Fibroblast of skin of scalp (primary cell): ENCODE measurements at places on chromosomes 4 and X.

GRCh38 chrX:153470411-153471363 is at the start of gene HAUS7:
HAUS7 (minus strand) TSS chrX:153470576; CDS start chrX:153470557, 19 bp downstream.
- DNase-seq, result peak; percentile 94

- no peak for DNase-seq
Measured at GRCh38 chr4:70754470-70754869, 32.7 kb downstream of the RUFY3 start.

DNA sequence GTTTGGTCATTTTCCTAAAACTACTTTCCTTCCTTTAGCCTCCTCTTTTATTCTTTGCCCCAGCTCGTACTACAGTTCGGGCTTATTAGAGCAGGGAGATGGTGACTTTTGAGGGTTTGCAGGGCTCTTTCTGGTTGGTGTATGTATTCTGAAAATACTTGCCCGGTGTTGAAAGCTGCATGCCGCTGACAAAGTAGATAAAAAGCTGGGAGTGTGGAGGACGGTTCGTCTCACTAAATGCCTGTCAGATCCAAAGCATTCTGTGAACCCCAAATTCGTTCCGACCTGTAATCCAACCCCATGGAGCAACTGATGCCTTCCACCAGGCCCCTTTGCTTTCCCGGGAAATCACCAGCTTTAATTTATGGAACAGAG is 19.2 kb downstream of the TRIM2 start:
- DNase-seq, result peak; percentile 16

DNA sequence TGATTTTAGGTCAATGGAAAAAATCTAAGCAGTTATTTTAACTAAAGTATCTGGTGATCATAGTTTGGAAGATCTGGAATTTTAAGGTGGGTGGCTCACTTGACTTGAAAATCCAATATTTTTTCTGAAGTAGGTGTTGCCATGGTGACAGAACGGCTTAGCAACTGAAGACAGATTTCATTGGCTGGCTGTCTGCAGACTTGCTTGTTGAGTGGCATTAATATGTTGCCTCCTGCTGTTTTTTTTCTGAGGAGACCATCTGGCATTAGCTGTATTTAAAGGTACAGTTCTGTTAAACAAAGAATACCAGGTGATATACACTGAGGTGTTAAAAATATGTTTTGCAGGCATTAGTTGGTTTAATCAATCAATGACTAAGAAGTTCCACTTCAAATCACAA is 19.8 kb downstream of the CPE start:
- DNase-seq, result peak; percentile 22

DNA sequence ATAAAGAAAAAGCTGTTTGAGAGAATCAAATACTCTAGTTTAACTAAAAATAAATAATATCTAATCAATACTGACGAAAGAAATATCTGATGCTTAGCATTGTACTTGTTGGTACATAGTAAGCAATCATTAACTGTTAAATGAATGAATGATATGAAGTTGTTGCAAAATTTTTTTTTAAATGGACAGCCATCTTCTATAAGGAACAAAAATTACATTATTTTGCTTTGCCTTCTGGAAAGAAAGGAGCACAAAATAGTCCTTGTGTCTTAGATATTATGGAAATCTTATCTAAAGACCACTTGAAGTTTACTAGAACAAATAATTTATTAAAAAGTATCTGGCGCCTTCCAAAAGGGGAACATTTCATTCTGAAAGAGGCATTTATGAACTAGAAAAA is 4.5 kb downstream of the NFKB1 start:
- DNase-seq, result no peak

DNA sequence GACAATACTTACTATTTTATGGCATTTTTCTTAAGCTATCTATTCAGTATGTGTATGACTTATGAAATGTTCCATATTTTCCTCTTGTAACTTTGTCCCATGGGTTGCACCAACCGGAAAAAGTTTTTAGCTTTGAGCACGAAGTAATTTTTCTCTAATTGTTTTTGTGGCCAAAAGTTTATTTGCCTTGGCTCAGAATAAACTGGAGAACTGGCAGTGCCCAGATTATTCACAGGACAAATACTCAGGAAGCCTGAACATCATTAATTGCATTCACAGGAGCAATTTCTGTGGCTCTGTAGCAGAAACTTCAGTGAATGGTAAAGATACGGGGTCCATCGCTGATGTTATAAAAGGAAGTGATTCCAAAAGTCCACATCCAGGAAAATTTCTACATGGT is 184.5 kb downstream of the ARHGAP10 start:
- peak; percentile 48 for DNase-seq

- DNase-seq, result no peak
Measured at GRCh38 chr4:124515591-124515990, 196.9 kb downstream of the ANKRD50 start.

DNA sequence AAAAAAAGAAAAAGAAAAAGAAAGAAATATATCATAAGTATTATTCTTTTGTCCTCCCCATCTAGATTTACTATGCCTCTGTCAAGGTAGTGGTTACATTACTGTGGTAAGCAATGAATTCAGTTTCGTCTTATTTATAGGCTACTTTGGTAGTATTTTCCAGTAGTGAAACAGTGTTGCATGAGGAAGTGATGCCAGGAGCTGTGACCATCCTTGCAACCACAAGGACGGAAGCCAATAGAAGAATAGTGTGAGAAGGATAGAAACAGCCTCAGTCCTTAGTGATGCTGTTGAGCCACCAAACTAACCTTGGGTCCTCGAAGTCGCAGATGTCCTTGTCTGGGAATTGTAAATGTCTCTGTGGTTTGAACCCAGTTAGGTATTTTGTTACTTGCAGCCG is 328.5 kb downstream of the PPP3CA start:
- DNase-seq, result no peak

DNA sequence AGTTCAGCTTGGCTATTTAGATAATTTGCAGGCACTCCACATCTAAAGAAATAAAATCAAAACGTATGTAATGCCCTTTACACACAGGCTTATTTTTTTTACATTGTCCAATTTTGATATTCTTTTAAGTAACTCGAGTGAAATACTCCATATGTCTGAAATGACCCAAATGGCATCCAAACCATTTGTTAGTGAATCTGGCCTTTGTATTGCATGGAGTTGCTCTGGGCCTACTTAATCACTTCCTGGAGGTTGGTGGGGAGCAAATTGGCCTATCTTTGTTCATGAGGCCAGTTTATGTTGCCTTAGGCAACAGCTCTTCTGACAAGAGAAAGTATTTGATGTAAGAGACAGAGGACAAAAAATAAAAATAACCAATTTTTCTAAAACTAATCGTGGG is 47.6 kb upstream of the TMEM131L start:
- no peak for DNase-seq

DNA sequence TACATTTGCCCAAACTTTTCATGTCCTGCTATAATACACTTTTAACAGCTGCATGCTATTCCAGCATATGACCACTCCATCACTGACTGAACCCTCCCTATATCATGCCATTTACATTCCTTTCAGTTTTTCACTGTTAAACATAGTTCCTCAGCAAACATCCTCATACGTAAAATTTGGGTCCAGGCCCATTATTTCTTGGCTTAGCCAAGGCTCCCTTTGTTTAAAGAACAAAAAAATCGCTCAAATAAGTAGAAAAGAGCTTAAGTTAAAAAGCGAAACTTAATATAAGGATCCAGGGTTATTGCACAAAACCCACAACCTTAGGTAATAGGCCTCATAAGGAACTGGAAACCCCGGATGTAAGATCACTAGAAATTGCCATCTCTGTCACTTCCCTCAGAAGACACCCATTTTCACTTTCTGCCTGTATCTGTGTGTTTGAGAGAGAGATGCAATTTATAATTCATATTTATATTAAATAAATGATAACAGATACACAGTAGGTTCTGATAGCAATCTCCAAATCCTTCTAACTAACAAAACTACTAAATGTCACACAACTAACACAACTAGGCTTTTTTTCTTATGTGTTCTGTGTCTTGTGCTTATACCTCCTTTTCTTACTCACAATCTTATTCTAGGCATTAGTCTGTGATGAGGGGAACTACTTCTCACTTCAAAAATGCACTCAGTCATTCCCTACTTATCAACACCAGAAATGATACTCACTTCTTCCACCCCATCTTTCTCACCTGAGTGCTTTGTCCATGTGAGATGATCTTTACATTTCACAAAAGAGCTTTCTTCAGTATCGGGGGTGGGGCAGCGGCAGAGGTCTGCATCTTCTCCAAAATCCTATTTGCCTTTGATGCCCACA is 59.9 kb upstream of the FAM241A start:
- peak; percentile 4 for DNase-seq

DNA sequence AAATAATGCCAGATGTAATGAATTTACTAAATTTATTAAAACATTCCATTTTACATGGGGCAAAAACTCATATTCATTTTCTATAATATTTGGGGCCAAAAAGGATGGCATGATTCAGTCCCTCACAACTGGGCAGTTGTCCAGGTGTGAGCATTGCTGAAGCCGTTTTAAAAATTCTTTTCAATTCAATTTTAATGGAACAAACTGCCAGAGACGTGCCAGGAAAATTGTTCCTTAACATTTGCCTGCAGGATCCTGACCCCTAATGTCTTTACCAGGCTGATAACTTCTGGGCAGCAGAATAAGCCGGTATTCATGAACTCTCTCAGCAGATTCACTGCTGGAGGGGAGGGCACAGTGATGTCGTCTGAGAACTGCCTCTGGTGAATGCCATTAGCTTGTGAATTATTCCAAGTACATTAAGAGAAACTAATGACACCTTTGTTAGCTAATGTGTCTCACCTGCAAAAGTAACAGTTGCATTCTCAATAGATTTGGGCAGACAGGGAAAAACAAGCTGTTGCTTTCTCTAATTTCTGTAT is 1445.1 kb upstream of the TENM3 start:
- DNase-seq, result no peak

DNA sequence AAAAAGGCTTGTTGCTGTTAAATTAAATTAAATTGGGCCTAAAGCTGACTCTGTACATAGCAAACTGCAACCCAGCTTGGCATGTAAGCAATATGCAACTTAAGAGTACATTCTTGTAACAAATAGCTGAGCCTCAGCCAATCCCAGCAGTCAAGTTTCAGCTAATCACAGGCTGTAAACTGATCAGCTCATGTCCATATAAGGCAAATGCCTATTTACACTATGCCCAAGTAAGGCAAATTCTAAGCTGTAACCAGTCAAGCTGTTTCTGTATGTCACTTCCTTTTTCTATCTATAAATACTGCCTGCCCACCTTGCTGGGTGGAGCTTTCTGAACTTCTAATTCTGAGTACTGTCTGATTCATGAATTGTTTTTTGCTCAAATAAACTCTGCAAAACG is 429.1 kb upstream of the FTHL17 start:
- DNase-seq, result peak; percentile 49

DNA sequence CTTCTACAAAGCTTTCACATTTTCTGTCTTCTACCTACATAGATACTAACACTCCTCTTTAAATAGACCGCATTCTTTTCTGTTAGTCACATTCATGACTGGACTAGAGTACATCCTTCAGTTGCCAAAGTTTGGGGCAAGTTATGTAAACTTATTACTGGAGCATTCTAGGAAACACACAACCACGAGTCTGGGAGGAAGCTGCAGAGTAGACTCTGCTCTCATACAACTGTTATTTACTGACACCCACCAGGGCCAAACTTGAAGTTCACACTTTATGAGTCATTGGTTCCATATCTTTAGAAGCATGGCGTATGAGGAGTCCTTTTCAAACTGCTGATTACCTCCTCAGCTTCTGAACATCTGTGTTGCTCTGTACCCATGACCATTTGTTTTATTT is 87.0 kb downstream of the RNF150 start:
- peak; percentile 97 for DNase-seq

- no peak for DNase-seq
Measured at GRCh38 chr4:4578981-4579380, 37.1 kb upstream of the STX18 start.

GRCh38 chr4:7526929-7527535 is 92.3 kb upstream of the PSAPL1 start:
- DNase-seq, result no peak

DNA sequence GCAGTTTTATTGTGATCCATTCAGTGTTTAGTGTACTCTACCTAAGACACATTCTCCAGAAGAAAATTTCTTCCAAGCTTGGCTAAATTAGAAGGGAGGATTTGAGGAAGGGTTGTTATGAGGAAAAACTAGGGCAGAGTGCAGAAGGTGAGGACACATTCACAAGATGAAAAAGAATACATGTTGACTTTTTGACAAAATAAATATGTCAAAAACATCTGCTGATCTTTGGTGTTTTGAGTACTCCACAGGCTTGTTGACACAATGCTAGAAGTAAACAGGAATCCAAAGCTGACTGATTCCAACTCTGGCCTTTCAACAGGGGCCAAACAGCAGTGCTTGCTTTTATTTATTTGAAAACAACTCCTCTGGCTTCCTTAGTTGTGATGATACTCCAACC is 125.8 kb upstream of the SLC7A11 start:
- DNase-seq, result no peak

DNA sequence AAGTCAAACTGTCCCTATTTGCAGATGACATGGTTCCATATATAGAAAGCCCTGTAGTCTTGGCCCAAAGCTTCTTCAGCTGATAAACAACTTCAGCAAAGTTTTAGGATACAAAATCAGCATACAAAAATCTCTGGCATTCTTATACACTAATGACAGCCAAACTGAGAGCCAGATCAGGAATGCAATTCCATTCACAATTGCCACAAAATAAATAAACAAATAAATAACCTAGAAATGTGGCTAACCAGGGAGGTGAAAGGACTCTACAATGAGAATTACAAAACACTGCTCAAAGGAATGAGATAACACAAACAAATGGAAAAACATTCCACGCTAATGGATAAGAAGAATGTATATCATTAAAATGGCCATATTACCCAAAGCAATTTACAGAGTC is 52.9 kb upstream of the CXCL8 start:
- DNase-seq, result peak; percentile 51

GRCh38 chr4:69881173-69881773 is 21.3 kb upstream of the SULT1E1 start:
- DNase-seq, result peak; percentile 54

GRCh38 chrX:31260351-31260750 is 188.5 kb upstream of the FTHL17 start:
- DNase-seq, result no peak

DNA sequence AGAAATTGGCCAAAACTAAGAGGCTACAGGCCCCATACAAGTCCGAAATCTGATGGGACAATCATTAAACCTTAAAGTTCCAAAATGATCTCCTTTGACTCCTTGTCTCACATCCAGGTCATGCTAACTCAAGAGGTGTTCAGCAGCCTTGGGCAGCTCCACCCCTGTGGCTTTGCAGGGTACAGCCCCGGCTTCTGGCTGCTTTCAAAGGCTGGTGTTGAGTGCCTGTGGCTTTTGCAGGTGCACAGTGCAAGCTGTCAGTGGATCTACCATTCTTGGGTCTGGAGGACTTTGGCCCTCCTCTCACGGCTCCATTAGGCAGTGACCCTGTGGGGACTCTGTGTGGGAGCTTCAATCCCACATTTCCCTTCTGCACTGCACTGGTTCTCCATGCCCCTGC is 329.1 kb upstream of the MAD2L1 start:
- no peak for DNase-seq
